ENCODE measurements at places on chromosomes 2 and 18.

GRCh38 chr2:85719609-85720240 lies 25.6 kb downstream of the GNLY start:
- DNase-seq: no peak

DNA sequence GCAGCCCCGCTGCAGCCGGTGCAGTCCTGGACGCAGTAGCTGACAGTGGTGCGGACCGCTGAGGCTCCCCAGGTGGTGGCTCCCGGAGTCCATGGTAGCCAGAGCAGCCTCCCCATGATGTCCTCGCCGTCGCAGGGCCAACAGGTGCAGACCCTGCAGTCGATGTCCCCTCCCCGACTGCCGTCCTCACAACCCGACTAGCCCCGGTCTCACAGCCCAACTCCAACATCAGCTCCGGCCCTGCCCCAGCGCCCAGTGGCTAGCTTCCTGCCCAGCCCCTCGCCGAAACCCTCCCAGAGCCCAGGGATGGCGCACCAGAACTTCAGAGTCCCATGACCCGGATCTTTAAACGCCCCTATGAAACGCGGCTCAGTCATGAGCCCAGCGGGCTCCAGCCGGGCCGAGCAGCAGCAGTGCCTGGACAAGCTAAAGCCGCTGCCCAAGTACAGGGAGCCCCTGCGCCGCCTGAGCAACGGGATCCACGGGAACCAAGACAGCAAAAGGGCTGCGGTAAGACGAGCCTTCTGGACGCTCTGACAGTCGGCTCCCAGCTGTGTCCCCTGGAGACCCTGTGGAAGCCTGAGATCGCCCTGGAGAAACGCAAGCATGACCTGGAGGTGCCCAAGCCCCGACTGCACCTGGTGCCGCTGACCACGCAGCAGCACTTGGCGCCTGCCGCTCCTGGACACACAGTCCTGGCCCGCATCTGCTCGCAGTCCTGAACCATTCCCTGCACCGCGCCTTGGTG lies 53.8 kb upstream of the TUBA3E start:
- no peak for DNase-seq

GRCh38 chr2:236546561-236547002 lies 23.0 kb upstream of the ACKR3 start:
- DNase-seq: no peak

- no peak for DNase-seq
Observed at GRCh38 chr2:24276349-24276899, 83.9 kb downstream of the ITSN2 start.

DNA sequence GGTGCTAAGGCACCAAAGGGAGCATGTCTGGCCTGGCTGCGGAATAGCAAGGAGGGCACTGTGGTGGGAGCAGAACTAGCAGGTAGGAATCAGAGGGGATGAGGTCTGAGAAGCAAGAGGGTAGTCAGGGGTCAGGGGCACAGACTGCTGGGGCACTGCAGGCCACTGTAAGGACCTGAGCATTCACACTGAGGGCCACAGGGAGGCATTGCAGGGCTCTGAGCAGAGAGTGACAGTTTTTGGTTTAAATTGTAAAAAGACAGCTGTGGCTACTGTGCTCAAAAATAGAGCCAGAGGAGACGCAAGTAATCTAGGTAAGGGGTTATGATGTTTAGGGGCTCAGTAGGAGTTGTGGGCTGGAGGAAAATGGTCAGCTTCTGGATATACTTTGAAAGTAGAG lies 41.5 kb downstream of the ARHGAP25 start:
- no peak for DNase-seq

DNA sequence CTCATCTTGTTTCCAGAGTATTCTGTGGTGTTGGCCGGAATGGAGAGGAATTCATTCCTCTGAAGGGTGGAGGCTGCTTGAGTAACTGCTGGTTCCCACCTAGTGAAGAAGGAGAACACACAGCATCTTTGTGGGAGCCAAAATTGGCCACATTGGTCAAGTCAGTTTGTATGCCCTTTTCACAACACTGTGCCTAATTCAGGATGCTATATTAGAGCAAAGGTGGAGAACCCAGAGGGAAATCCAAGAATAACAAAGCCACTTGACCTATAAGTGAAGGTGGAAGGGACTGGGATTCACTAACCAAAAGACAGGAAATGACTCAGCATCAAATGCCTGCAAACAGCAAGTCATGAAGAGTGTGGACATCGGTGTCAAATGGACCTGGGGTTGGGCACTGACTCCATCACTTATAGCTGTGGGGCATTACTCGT lies 27.3 kb upstream of the MLPH start:
- no peak for DNase-seq

GRCh38 chr18:59823596-59824195 lies 76.1 kb upstream of the PMAIP1 start:
- peak; percentile 90 for DNase-seq

GRCh38 chr18:11990539-11990938 lies 9.2 kb downstream of the IMPA2 start:
- DNase-seq: peak; percentile 38

DNA sequence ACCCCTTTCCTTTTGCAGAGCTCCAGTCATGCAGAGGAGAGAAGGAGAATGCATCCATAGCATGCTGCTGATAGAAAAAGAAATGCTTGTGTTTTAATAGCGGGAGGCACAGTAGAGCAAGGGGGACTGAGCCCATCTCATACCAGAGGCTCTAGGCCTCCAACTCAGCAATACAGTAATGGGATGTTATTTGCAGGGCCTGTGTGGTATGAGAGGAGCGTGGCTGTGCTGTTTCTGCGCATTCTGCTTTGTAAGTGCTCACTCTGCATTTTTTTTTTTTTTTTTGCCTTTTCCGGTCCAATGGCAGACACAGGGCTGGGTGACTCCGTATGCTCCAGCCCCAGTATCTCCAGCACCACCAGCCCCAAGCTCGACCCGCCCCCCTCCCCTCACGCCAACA lies 200.0 kb downstream of the GBX2 start:
- no peak for DNase-seq

DNA sequence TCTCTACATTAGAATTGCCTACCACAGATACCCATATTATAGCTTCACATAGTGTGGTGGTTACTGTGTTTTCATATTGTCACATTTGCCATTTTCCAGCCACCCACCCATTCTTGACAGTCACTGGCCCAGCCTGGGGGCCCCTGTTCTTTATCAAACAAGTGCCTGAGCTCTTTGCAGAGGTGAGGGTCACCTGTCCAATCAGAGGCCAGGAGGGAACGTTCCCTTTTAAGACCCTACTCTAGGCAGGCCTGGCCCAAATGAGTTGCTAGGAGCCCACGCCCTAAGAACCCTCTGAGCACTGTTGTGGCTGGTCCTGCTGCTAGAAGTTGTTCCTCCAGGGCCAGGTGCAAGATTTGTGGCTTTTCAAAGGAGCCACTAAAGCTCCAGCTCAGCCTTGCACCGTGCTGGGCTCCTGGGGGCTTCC lies 5.2 kb downstream of the IL37 start:
- no peak for DNase-seq

- DNase-seq: no peak
Observed at GRCh38 chr2:143205106-143205764, 76.0 kb downstream of the ARHGAP15 start.

DNA sequence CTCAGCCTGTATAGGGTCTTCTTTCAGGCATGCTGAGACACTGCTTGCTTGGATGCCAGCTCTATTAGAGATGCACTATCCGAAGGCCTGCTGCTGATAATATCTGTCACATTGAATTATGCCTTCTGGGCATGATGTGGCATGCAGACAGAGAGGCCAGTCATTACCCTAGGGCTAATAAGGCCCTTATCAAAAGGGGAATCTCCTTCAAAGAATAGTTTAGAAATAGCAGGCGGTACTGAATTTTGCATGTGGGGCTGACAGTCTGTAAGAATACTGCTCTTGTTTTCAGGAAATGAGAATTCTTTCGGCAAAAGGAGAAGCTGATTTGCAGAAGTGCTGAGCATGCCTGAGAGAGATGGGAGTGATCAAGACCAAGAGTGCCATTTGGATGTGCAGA lies 13.1 kb upstream of the LHCGR start:
- DNase-seq: no peak

DNA sequence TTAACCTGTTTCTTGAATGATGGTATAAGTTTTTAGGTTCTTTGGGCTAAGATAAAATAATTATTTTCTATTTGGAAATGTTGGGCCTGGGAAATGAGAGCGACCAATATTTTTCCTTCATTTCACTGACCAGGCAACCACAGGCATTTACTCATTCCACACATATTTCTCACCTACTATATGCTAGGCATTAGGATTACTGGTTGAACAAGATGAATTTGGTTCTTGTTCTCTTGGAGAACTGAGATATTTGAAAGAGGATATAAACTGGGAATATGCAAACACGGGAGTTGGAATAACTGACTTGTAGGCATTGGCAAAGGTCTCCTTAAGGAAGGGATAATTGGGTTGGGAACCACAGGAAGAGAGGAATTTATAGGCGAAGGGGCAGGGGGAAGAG lies 3.9 kb upstream of the MYL1 start:
- DNase-seq: no peak

DNA sequence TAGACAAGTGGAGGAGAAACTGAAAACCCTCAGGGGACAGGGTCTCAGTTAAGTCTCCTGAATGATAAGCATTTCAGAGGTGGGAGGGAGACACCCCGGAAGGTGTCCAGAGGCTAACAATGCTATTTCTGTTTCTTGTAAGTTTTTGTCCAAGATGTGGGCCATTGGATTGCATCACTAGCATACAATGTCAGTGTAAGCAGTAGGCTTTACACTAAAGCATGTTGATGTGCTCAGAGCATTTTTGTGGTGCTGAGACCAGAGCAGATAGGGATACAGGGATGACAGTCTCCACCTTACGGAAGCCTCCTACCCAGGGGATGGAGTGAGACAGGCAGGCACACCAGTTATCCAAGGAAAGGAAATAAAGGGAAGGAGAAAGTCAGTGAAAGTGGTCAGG lies 2.2 kb upstream of the IL1R1 start:
- no peak for DNase-seq

GRCh38 chr2:32915694-32916093 lies 31.1 kb upstream of the LTBP1 start:
- no peak for DNase-seq

- no peak for DNase-seq
Observed at GRCh38 chr18:45666520-45666919, 51.2 kb downstream of the SLC14A2 start.

DNA sequence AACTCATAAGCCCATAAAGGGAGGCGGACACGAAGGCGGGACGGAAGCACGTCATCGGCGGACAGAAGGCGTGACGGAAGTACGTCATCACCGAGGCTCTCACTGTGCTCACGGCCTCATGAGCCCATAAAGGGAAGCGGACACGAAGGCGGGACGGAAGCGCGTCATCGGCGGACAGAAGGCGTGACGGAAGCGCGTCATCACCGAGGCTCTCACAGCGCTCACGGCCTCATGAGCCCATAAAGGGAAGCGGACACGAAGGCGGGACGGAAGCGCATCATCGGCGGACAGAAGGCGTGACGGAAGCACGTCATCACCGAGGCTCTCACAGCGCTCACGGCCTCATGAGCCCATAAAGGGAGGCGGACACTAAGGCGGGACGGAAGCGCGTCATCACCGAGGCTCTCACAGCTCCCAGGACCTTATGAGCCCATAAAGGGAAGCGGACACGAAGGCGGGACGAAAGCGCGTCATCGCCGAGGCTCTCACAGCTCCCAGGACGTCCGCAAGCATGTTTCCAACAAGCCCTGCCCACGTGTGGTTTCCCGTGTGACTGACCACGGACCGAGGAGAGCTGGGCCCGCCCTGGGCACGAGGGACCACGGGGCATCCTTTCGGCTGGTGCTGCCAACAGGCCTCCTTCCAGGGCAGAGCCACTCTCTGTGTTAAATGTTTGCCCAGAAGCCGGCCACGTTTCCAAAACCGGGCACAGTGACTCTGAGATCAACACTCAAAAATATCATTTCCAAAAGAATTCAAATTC lies 182.7 kb upstream of the SALL3 start:
- no peak for DNase-seq

DNA sequence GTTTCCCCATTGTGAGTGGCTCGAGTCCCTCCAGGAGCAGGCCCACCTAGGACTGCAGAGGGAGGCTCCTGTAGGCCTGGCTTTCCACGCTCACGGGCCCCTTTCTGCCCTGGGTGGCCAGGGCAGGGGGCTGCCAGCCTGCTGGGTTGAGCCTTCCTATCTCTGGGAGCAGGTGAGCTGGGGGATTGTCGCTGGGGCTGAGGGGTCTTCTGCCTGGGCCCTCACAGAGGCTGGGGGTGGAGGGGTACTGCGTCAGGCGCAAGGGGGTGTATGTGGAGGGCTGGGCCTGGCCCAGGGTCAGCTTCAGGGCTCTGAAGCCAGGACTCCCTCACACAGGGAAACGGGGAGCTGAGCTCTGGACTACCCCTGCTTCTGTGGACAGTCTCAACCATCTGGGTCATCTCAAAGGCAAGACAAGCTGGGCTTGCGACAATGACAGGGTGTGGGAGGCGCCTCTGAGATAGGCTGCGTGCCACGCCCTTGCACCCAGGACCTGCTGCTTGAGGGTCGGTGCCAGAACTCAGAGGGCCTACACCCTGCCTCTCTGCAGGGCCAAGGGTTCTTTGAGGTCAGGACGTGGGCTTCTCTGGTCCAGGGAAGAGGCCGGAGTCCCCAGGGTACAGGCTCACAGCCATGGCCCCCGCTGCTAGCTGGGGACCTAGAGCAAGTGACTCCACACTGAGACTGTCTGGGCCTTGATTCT lies 206.1 kb downstream of the TWIST2 start:
- DNase-seq: no peak

DNA sequence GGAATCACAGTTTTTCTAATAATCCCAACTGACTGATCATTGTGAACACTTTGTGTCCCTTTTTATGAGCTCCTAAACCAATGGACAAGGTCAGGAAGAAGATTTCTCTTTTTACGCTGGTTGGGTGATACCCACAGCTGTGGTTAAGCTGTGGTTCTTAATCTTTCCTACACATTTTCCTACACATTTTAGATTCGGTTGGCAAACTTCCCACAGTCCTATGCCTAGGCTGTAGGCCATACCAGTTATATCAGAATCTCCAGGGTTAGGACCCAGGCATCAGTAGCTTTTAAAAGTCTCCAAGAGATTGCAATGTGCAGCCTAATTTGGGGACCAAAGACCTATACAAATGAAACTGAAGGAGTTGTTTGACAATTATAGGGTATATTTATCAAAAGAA lies 203.0 kb downstream of the SP3 start:
- no peak for DNase-seq

GRCh38 chr2:186327251-186327868 lies 158.7 kb upstream of the ZC3H15 start:
- no peak for DNase-seq

GRCh38 chr18:9507565-9508088 lies 32.3 kb downstream of the RALBP1 start:
- no peak for DNase-seq

- DNase-seq: no peak
Observed at GRCh38 chr2:172434821-172435605, 7.6 kb downstream of the ITGA6 start.

Measured in lung (tissue), 17 donors.